Stimulated activated CD4-positive, alpha-beta T cell treated with anti-CD3 and anti-CD28 coated beads, Interleukin-4, amount 100 ng/mL, for 48 hours (primary cell): ENCODE measurements at places on chromosomes 6 and 20.

DNA sequence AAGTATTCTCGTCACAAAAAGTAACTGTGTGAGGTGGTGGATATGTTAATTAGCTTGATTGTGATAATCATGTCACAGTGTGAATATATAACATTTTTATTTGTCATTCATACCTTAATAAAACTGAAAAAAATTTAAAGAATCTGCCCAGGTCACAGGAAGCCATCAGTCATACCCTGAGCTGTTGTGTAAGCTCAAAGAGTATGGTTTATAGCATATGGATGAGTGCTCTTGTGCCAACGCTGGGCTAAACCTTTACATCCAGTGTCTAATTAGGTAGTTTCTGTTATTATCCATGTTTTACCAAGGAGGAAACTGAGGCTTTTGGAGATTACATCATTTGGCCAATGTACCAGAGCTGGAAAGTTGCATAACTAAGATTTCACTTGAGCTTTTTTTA, 11.4 kb downstream of the PKIG start:
- DNase-seq: no peak

- DNase-seq: no peak
Observed at GRCh38 chr20:45246109-45246508, 8.3 kb downstream of the SLPI start.

DNA sequence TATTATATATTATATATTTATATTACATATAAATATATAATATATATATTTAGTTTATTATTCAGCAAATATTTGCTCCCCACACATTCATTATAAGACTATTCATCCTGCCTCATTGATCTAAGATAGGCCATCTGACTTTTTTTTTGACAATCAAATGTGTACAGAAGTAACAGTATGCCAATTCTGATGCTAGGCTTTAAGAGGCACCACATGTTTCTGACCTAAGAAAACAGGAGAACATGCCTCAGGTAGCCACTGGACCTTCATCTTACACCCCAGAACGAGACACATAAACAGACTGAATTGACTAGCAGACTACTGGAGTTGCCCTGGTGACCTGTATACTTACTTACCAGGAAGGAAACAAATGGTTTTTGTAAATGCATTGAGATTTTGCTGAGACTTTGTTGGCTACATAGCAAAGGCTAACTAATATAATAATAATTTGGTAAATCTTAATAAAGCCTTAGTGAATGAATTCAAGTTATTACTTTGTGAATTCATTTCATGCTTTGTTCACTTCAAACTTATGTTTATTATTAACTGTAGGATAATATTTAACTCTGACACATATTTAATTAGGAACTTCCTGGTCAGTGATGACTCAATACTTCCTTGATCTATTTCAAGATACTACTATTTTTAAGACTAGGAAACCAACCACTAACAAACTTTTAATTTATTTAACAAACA, 13.4 kb upstream of the MYO6 start:
- no peak for DNase-seq

GRCh38 chr6:101263596-101263995, 129.9 kb upstream of the GRIK2 start:
- DNase-seq: no peak

GRCh38 chr20:34561661-34562060, 3.1 kb downstream of the MAP1LC3A start:
- DNase-seq: no peak

DNA sequence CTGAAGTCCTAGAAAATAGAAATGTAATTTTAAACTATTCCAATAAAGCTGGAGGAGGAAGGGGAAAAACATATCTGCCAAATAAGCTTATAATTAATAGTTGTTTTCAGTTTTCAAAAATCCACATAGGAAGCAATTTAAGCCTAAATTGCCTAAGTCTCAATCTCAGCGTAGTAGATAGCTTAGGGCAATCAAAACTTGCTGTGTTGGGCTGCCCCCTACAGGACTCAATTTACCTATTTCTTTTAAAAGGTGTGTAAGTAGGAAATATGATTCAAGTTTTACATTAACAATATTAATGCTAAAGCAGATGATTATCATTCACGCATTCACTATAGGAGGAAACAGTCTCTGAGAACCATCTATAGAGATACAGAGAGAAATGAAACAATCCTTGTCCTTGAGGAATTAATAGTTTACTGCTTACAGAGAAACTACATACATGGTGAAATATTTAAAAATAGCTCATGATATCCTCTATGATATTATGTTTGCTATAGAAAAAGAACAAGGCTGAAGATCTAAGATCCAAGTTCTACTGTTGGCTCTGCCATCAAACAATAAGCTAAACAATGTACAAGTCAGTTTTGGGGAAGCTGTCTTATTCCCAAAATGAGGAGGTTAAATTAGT, 102.1 kb downstream of the ATG5 start:
- peak; percentile 54 for DNase-seq

DNA sequence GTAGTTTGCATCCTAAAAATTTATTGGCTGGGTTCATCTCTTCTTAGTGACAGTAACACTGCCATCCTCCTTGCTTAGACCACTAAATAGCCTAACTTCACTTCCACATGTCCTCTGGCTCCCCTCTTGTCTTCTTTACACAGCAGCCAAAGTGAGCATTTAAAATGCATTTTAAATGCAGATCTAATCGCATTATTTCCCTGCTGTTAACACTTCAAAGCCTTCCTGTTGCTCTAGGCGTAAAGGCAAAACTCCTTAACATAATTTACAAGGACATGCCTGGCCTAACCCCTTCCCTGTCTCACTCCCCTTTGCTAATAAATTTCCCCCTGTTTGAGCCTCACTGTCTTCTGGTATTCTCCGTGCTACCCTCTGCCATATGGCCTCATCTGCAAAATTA, 26.5 kb downstream of the NKAIN2 start:
- DNase-seq: no peak

DNA sequence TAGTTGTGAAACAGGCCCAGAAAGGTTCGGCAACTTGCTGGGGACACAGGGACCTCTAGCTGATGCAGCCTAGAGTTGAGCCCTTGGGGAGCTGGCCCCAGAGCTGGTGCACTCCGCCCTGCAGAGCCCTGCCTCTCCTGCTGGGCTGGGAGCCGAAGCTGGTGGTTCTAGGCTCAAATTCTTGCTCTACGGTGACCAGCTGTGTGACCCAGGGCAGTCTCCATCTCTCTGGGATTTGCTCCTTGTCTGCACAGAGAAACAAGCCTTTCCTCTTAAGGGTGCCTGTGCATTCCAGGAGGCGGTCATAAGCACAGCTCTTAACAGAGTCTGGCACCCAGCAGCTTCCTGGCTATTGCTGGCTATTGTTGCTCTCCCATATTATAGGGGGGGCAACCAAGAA, 47.4 kb downstream of the RBM38 start:
- no peak for DNase-seq

DNA sequence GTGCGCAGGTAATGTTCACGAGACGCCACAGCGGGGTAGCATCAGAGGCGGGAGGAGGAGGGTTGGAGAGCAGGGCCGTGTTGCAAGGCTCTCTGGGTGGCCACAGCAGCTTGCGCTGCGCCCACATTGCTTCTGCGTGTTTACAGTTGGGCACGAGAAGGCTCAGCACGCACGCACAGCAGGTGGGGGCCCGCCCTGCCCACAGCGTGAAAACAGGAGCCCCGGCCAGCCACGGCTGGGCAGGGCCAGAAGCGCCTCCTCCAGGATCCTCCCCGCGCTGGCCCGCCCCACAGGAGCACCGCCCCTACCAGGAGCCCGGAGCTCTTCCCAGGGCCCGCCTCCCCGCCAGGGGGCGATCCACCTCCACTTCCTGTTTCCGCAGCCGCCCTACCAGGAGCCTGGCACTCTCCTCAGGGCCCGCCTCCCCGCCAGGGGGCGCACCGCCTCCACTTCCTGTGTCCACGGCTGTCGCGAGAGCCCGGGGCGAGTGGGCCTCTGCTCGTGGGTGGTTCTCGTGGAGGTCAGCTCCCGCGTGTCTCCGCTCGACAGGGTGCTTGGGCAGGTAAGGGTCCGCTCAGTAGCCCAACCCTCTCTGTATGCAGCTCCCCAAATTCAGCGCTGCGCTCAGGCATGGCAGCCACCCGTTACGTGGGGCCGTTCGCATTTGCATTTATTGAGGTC, at the start of gene FAM50B:
Gene FAM50B (plus strand): TSS at position 449 of the 681 bp plus-strand sequence. CDS start 439 bp downstream, outside the sequence.
- peak; percentile 88 for DNase-seq

DNA sequence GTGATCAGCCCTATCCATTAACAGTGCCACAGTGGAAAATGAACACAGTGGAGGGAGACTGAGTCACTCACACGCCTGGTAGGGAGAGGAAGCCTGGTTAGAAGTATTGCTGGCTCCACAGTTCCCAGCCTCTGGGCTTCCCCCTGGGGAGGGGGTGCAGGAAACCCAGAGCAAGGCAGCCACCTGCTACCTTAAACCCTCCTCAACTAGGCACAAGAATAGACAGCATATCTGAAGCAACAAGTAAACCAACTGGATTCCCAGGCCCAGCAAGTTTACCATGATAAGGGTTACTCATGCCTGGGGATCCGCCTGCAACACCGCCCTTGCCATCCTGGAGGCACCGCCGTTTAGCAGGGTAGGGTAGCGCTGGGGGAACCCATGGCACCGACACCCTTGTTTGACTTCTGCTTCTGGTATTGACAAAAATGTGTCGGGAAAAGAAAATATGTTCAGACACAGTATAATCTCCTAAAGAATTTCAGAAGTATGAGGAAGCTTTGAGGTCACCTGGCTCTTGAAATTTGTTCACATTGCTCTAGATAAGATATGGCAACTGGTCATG, 38.3 kb downstream of the SLC22A23 start:
- DNase-seq: no peak

- peak; percentile 59 for DNase-seq
Observed at GRCh38 chr20:41137614-41138474, 501 bp downstream of the PLCG1 start.

DNA sequence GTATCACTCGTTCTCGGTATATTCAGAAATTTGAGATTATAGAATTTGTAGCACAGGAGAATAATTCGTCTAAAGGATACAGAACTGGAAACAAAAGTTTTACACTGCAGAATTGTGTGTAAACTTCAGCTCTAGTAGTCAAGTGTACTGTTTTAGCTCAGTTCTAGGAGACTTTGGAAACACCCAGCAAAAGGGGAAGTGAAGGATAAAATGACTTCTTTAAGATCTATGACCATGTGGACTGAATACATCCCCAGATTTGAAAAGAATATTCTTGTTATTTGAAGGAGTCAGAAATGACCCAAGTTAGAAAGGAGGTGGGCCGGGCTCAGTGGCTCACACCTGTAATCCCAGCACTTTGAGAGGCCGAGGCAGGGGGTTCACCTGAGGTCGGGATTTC, 174.0 kb upstream of the FOXQ1 start:
- DNase-seq: no peak

DNA sequence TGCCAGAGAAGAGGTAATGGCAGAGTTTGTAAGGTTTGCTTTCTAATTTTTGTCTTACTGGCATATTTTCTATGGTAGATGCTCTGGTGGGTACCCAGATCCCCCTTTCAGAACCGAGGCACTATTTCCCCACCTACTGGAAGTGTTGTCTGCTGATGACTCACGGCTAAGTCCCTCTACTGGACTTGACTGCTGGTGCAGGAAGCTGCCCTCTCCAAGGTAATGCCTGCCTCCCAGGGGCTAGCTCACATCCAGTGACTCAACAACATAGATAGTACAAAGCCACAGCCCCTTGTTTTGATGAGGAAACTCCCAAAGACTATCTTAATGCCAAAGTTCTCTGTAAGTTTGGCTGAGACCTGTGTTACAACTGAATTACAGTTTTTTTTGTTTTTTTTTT, 285.4 kb upstream of the FLRT3 start:
- no peak for DNase-seq

DNA sequence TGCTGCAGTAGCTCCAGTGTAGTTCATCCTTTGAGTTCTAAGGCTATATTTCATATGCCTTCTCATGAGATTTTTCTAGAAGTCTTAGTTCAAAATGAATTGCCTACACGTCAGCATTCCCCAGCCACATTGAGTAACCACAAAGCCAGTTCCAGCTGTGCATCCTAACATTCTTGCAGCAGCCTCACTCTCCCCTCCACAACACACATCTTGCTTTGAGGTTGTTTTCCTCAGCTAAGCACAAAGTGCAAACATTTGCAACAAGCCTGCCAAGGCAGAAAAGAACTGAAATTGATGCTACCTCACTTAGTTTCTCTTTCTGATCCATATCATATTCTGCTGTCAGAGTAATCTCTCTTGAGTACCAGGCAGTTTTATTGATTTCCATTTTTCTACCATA, 160.7 kb upstream of the KCNQ5 start:
- no peak for DNase-seq

- DNase-seq: no peak
Observed at GRCh38 chr6:107355659-107356058, 103.7 kb downstream of the PDSS2 start.

DNA sequence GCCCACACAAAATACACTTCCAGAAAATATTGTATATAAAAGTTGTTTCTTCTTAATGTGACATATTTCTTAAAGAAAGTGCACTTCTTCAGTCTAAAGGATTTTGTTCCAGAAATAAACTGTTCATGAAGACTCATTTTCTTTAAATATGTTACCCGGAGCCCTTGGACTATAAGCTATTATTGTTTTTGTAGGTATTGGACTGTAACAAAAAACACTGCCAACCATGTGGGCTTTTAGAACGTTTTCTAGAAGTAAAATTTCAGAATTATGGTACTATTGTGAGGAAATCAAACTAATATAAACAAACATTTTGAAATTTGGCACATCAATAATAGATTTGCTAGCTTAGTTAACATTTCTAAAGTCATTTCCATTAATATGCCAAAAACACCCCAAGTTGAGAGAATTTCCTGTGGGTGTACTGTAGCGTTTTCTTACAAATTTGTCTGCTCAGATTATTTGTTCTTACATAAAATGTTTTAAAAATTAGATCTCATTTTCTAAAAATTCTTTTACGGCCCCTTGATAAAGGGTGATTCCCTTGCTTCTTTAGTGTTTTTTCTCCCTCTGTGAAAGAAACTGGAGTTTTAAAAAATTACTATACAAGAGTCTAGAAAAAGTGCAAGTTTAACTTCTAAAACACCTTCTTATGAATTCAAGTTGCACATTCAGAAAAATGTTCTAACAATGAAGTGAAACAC, 3.4 kb downstream of the NKX2-4 start:
- DNase-seq: no peak

GRCh38 chr20:32834972-32835371, 15.2 kb downstream of the MAPRE1 start:
- DNase-seq: no peak

DNA sequence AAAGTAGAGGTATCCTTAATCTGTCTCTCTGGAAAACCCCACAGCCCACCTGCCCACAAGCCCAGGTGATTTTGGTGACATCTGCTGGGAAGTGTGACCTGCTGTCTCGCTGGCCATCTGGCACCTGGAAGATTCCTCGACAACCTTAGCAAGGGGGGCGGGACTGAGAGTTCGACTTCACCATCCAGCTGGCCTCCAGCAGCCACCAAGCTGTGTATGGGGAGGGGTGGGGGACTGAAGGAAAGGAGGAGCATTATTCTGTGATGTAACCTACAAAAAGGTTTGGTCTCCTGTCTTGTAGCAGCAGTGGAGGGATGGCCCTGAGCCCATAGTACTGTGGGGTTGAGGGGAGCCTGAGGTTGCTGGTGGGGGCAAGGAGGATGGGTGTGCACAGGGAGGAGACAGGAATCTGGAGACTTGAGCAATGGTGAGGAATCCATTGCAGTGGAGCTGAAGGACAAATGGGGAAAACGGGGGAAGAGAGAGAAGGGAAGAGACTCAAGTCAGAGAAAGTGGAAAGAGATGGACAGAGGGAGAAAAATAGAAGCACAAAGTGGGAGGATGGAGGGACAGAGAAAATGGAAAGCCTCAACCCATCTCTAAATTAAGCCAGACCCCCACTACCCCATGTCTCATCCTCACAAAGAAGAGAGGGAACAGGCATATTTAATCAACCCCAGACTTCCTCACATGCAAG, 4.0 kb downstream of the LY6G6F start:
- DNase-seq: no peak

GRCh38 chr6:42276034-42276890, 58.6 kb upstream of the MRPS10 start:
- no peak for DNase-seq
